ENCODE measurements at places on chromosomes 13 and 19.

DNA sequence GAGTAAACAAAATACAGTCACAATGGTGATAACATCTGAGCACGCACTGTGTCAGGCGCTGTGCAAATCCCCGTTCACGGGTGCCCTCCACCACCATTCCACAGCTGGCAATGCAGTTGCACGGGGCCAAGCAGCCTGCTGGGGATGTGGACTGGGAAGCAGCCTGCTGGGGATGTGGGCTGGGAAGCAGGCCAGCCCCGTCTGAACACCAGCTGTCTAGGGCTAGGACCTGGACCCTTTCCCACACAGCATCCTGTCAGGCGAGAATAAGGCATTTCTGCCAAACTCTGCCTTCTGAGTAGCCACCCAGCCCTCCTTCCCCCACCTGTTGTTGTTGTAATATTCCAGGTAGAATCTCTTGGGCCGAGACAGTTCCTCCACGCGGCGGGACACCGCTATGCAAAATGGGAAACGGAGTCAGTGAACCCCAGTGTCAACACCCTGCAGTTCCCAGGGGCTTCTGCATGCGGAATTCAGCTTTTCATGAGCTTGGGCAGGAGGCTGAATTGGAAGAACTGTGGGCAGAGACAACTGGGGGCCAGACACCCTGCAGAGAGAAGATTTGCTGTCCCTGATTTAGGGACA, 27.8 kb upstream of the MIER2 start:
- DNase-seq = no peak

DNA sequence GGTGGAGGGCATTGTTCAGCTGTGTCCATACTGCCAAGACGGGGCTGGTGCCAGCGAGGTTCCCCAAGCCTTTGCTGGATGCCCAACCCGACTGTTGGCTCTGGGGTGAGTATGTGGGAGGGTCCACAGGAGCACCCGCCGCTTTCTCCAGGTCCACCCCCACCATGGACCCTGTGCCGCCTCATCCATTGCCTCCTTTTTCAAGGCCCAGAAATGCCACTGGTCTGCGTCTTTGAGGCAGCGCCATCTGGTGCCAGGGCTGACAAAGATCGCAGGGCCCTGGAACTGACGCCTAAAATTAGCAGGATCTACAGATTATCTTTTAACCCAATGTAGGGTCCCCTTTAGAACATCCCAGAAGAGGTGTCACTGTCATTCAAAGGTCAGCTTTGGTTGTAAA, 34.6 kb downstream of the NFIX start:
- no peak for DNase-seq

GRCh38 chr19:56294549-56294948, 20.1 kb downstream of the ZSCAN5A start:
- no peak for DNase-seq

DNA sequence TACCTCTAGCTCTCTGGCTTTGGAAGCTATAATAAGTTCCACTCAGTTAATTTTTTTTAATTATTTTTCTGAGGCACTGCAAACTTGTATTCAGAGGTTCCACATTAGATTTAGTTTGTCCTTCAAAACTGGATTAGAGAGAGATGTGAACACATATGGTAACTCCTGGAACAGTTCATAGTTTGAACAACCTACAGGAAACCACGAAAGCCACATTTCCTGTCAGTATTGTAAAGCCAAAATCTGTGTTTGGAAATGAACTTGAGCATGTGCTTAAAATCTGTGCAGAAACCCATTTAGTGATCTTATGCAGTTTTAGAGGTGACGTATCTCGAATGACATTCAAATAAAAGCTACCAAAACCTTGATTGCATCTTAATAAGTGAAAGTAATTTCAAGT, 1952.0 kb downstream of the OLFM4 start:
- no peak for DNase-seq

DNA sequence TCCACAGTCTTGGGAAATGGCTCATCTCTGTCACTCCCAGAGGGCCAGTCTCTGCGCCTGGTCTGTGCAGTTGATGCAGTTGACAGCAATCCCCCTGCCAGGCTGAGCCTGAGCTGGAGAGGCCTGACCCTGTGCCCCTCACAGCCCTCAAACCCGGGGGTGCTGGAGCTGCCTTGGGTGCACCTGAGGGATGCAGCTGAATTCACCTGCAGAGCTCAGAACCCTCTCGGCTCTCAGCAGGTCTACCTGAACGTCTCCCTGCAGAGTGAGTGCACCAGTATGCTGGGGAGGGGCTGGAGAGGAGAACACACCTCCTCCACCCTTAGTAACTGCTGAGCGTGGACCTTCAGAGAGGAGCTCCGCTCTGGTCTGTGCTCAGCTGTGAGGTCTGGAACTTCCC, 2.3 kb downstream of the SIGLEC9 start:
- no peak for DNase-seq

DNA sequence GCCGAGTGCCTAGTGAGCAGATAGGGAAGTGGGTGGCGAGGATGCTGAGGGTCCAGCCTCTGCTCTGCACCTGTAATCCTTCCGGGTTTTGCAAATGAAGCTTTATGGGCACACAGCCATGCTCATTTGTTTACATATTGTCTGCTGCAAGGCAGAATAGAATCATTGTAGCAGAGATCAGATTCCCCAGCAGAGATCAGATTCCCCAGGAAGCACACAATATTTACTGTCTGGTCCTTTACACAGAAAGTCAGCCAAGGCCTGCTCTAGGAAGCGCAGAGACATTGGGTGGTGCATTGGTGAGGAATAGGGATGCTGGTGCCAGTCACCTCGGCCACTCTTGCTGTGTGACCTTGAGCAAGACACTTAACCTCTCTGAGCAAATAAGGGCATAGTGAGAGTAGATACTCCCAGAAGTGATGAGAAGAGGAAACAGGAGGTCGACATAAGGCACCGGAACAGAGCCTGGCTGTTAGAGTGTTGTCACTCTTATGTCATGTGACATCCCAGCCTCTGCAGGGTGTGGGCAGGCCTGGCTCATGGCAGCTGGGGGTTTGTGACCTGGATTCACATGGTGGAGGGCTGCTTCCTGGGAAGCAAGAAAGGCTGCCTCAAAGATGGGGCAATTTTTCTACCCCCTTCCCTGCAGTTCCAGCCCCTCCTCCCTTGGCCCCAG, 25.6 kb downstream of the CARM1 start:
- no peak for DNase-seq
